ENCODE measurements at places on chromosomes 16 and 17.

DNA sequence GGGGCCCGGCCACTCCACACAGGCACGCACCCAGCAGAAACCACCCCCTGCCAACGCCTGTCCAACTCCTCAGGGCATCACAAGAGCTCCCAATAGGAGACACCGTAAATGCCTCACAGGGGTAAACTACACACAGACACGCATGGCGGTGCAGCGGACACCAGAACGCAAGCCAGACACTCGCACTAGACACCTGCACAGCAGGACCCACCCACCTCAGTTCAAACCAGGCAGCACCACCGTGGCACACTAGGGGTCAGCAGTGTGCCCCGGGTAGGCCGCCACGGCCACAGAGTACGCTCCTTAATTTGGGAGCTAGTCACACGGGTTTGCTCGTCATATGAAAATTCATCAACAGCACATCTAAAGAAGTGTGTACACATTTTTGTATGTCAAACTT is 3.4 kb downstream of the SLC38A10 start:
- peak; percentile 34 for DNase-seq

GRCh38 chr16:87765473-87765775 is 362 bp downstream of the KLHDC4 start:
- no peak for DNase-seq

- DNase-seq = no peak
These were observed 23.9 kb downstream of the AMFR start for GRCh38 chr16:56401482-56401881.

GRCh38 chr17:57279432-57279831 is 23.1 kb downstream of the MSI2 start:
- DNase-seq = no peak

DNA sequence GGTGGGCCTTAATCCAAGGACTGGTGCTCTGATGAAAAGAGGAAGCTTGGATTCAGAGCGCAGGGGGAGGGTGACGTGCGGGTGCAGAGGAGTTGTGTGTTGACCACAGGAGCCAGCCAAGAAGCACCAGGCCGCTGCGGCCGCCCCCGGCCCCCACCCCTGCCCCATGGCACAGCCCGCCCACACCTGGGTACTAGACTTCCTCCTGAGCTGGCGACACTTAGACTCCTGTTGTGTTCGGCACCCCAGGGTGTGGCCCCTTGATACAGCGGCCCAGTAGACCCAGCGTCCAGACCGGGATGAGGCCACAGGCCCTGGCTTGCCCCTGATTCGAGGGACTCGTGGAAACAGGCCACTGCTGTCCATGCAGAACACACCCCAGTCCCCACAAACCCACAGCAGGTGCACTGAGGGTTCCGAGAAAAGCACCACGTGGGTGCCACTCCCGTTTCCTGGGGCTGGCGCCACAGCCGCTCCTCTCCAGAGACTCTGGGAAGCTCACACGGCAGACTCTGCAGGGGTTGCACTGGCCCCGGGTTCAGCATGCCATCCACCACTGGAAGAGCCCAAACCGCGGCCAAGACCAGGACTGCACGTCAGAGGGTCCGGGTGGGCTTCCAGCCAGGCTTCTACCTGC is 5.7 kb upstream of the SNAI3 start:
- no peak for DNase-seq
